Keratinocyte (primary cell): ENCODE measurements at places on chromosomes 16 and 17. TPM values are rescaled to one million over a fixed set of nuclear protein-coding genes. Genes with fewer than 3 reads are reported as not detected.

GRCh38 chr16:1708083-1708767 lies 2.2 kb downstream of the MAPK8IP3 start:
- no peak for DNase-seq

Gene PROCA1
- 0.33 to 0.62 TPM (median 0.39 TPM) in 3 replicates for polyA plus RNA-seq

- no peak for DNase-seq
These were observed 47.0 kb downstream of the SMURF2 start for GRCh38 chr17:64615028-64615677.

Gene TBX4
- polyA plus RNA-seq: 0.04 TPM in 1 of 3 replicates, not detected in the others

DNA sequence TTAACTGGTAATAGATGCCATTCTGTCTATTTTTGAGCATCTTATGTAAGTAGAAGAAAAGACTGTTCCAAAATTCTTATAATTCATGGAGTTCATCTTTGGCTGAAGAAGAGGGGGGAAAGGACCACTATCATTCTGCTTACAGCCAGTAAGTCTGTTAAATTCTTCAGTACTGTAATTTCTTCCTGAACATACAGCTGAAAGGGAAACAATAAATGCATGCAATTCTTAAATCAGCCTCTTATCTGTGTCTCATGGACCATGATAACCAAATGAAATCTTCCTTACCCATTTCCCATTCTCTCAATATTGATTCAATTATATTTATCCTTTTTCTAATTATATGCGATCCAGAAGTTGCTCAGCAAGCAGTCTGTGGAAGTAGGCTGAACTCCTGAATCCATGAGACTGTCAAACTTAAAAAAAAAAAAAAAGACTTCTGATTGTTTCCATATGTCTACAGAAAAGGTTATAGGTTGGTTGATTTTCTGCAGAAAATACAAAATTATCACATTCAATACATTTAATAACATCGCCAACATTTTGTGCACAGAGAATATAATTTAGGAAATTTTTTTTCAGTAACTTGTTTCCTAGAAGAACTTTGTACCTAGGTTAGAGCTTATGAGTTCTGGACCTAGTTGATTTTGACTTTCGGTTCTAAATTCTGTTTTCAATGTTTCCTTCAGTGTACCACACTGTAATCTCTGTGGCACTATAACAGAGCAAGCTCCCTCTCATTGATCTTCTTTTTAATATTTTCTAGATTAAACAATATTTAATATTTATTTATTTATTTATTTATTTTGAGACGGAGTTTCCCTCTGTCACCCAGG lies 1.2 kb upstream of the ABCA9 start:
- no peak for DNase-seq

Gene TPSD1
- not detected in 3 replicates for polyA plus RNA-seq

Gene MXRA7
- polyA plus RNA-seq: 113 to 118 TPM (median 114 TPM) in 3 replicates

Gene EPOP
- 2.1 to 4.4 TPM (median 3.2 TPM) in 3 replicates for polyA plus RNA-seq

GRCh38 chr17:52035336-52035915 lies 123.1 kb downstream of the CA10 start:
- no peak for DNase-seq

GRCh38 chr17:78535273-78536197 lies 41.7 kb downstream of the DNAH17 start:
- DNase-seq: peak; percentile 63

DNA sequence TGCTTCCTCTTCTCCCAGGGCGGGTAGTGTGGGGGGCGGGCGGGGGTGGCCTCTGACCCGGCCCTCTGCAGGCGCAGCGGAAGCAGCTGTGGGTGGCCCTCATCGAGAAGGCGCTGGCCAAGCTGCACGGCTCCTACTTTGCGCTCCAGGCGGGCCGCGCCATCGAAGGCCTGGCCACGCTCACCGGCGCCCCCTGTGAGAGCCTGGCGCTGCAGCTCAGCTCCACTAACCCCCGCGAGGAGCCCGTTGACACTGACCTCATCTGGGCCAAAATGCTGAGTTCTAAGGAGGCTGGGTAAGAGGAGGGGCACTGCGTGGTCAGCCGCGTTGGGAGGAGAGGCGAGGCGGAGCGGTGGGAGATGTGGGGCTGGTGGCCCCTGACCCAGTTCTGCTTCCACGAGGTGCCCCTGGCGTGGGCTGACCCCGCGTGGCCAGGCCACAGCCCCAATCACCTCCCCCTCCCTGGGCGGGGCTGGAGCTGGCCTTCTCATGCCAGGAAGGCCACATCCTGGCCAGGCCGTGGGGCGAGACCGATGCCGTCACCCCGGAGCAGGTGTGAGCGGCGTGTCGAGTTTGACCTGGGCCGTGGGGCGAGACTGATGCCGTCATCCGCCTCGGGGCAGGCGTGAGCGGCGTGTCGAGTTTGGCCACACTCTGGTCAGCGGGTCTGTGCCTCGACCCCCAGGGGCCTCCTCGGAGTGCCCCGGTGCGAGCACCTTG lies 10.5 kb upstream of the PRR35 start:
- no peak for DNase-seq

GRCh38 chr16:17452922-17453321 lies 17.8 kb downstream of the XYLT1 start:
- DNase-seq: no peak

GRCh38 chr16:88047462-88047861 lies 96.2 kb downstream of the BANP start:
- no peak for DNase-seq

Gene RHBDL1
- polyA plus RNA-seq: 0.58 to 2.7 TPM (median 0.71 TPM) in 3 replicates

Gene KRT33A
- polyA plus RNA-seq: 0.14 TPM in 1 of 3 replicates, not detected in the others

- no peak for DNase-seq
These were observed 1.4 kb upstream of the SPHK1 start for GRCh38 chr17:76382803-76383545.

GRCh38 chr17:79207960-79208359 lies 133.3 kb downstream of the ENGASE start:
- DNase-seq: no peak

Gene CLEC16A
- polyA plus RNA-seq: 8.5 to 14.6 TPM (median 9.5 TPM) in 3 replicates

GRCh38 chr17:9127340-9127739 lies 106.0 kb downstream of the NTN1 start:
- DNase-seq: no peak

Gene TBC1D26
- polyA plus RNA-seq: 0.08 TPM in 1 of 3 replicates, not detected in the others

Gene SLC13A2
- not detected in 3 replicates for polyA plus RNA-seq

DNA sequence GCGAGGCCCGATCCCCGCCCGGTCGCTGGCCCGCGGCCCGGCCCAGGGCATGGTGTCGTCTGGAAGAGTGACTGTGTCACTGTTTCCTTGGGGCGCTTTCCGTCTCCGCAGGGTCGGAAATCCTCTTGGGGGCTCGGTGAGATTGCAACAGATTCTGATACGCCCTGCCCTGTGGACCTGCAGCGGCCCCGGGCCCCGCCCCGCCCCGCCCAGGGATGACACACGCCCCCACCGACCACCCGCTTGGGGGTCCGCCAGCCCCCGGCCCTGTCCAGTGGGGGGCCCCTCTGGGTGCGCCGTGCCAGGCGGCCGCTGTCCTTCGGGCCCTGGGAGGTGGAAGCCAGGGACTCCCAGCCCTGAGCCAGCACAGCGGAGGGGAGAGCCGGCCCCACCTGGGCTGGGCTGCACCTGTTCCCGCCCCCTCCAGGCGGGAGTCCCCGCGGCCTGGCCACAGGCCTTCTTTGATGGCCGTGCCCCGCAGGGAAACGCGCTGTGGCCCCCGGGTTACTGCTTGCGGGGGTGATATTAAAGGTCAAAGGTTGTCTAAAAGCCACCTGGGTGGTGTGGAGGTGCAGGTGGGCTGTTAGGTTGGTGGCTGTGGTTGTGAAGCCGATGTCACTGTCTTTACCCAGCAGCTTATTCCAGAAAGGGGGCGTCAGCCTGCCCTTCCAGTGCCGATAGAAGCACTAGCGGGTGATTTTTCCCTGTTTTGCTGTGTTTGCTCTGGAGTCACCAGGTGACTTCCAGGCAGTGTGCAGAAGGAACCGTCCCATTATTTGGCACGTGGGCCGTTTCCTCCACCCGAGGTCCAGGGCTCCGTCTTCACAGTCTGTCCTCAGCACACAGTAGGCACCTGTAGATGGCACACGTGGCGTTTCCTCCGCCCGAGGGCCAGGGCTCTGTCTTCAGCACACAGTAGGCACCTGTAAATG lies 752 bp downstream of the TBC1D24 start:
- DNase-seq: no peak

DNA sequence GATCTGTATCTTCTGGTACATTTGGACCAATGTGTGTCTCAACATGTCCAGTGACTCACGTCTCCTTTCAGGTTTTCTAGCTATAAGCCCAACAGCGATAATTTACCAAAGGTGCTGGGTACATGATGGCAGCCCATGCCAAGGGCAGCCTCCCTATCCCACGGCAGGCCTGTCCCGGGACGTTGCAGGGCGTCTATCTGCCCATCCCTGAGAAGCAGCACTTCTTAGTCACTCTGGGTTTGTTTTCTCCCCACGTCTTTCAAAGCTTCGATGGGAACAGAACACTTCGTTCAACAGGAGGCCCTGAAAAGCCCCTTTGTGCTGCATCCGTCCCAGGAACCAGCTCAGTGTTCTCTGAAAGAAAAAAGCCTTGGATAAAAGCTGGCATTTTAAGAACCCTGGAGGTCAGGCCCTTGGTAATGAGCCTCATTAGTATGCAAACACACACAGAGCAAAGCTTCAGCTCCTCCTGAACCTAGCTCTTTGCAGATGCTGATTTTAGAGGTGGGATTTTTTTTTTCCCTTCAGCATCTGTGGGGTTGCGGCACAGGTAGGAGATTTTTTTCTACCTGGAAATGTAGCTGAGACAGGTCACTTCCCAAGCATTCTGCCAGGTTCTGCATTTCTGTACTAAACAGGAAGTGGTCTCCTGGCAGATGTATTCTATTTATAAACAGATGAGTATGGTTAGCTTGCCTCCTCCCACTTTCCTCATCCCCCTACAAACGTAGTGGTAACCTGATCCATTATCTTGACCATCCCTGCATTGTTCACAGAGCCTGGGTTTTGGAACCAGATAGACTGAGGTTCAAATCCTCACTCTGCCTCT lies 17.5 kb upstream of the MT4 start:
- no peak for DNase-seq

Gene MT1F
- 1.5 to 4.1 TPM (median 2.3 TPM) in 3 replicates for polyA plus RNA-seq

- no peak for DNase-seq
These were observed 63.2 kb downstream of the IQCK start for GRCh38 chr16:19781226-19781625.

DNA sequence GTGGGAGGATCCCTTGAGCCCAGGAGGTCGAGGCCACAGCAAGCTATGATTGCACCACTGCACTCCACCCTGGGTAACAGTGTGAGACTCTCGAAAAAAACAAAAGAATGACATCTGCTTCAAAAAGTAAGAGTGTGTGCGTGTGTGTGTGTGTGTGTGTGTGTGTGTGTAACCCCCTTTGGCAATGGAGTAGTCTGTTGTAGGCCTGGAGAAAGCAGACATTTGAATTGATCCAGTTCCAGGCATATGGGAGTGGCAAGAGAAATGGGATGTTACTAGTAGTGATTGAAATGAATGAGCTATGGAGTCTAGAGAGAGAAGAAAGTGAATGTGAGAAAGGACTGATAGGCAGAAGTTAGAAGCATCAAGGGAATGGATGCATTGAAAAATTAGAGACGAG lies 9.9 kb downstream of the CASC3 start:
- DNase-seq: no peak

- DNase-seq: no peak
These were observed 28.5 kb downstream of the FTO start for GRCh38 chr16:53732296-53732929.

Gene KRTAP4-5
- not detected in 3 replicates for polyA plus RNA-seq

Gene ALOXE3
- 2.0 to 4.6 TPM (median 2.7 TPM) in 3 replicates for polyA plus RNA-seq

- DNase-seq: no peak
These were observed 127.7 kb upstream of the MYOCD start for GRCh38 chr17:12538003-12538402.

DNA sequence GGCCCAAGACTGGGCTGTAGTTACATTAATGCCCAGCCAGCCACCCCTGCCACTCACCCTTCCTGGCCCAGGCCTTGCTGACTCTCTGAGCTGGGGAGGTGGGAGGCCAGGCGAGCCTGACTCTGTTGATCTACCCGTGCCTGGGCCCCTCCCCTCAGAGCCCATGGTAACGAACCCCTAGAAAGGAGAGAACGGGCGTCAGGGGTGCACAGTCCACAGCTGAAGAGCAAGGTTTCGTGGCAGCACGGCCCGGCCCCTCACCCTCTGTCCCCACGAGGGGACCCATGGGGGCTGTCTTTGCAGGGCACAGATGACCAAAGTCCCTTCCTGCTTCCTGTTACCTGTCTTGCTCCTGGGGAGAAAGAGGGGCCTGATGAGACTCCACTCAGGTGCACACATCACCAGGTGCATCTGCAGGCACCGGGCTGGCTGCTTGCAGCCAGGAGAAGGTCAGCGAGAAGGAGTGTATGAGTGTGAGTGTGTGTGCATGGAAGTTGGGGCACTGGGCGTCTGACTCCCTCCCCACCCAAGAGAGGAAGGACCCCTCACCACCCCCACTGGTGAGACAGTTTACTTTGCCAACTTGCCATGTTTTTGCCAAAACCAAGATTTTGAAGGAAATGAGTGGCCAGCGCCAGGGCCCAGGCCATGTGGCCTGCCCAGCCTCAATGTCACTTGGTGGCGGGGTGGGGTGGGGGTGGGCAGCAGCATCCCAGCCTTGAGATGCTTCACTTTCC lies 359.1 kb downstream of the SEC14L1 start:
- no peak for DNase-seq

Gene SLC5A11
- polyA plus RNA-seq: 0.07 to 0.17 TPM in 2 of 3 replicates, not detected in the other

Gene GALR2
- 0.06 TPM in 1 of 3 replicates, not detected in the others for polyA plus RNA-seq

GRCh38 chr17:33583518-33584417 lies 290.7 kb upstream of the ASIC2 start:
- DNase-seq: no peak

GRCh38 chr17:57391076-57391825 lies 134.9 kb downstream of the MSI2 start:
- no peak for DNase-seq

GRCh38 chr17:32494621-32495358 lies 8.0 kb downstream of the CDK5R1 start:
- no peak for DNase-seq

- DNase-seq: no peak
These were observed 199.8 kb downstream of the CYB561 start for GRCh38 chr17:63246344-63246743.

DNA sequence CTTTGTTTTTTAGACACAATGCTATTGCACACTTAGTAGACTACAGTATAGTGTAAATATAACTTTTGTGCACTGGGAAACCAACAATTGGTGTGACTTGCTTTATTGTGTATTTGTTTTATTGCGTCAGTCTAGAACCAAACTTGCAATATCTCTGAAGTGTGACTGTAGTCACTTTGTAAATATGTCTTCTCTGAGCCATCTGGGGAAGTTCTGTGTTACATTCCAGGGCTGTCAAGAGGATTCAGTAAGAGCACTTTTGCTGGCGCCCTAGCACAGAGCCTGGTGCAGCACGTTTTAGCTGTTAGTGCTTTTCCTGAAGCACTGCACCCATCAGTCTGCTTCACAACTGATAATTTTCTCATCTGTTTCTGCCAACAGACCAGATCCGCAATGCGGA lies 73.2 kb downstream of the NT5M start:
- DNase-seq: no peak

Gene COG4
- 36.8 to 38.9 TPM (median 38.4 TPM) in 3 replicates for polyA plus RNA-seq

- no peak for DNase-seq
These were observed 20.7 kb upstream of the MYLK3 start for GRCh38 chr16:46768809-46769208.

Gene MYO15B
- polyA plus RNA-seq: 0.01 to 0.35 TPM (median 0.14 TPM) in 3 replicates

GRCh38 chr16:84631886-84632285 lies 14.0 kb upstream of the COTL1 start:
- DNase-seq: no peak

GRCh38 chr17:1123921-1124715 lies 55.7 kb downstream of the ABR start:
- no peak for DNase-seq
